Nasal cavity respiratory epithelium epithelial cell of viscerocranial mucosa (primary cell): ENCODE measurements at places on chromosomes 3 and 15. TPM values are rescaled to one million over a fixed set of nuclear protein-coding genes. Genes with fewer than 3 reads are reported as not detected.

Gene SV2B
- total RNA-seq, result 0.50 and 0.68 TPM in 2 replicates

Gene THPO
- not detected in 2 replicates for total RNA-seq

Gene TRH
- total RNA-seq, result not detected in 2 replicates

Gene MEGF11
- total RNA-seq, result not detected in 2 replicates

Gene A4GNT
- total RNA-seq, result not detected in 2 replicates

Gene LDHAL6B
- total RNA-seq, result not detected in 2 replicates

Gene GALK2
- total RNA-seq, result 37.7 and 83.7 TPM in 2 replicates

Gene PAQR9
- not detected in 2 replicates for total RNA-seq

Gene OIP5
- 0.28 and 0.34 TPM in 2 replicates for total RNA-seq

Gene KLF13
- 60.8 and 84.2 TPM in 2 replicates for total RNA-seq

Gene C3orf20
- not detected in 2 replicates for total RNA-seq

Gene ZNF860
- 2.1 and 3.8 TPM in 2 replicates for total RNA-seq

Gene COL6A6
- total RNA-seq, result not detected in 2 replicates

Gene PLA1A
- total RNA-seq, result 0.14 TPM in 1 of 2 replicates, not detected in the other

Gene LXN
- 1.4 and 5.5 TPM in 2 replicates for total RNA-seq

Gene GRM2
- total RNA-seq, result under 0.01 TPM in 2 replicates

Gene ACTC1
- not detected in 2 replicates for total RNA-seq

Gene C3orf49
- not detected in 2 replicates for total RNA-seq

Gene LINGO1
- total RNA-seq, result under 0.01 TPM in 1 of 2 replicates, not detected in the other

Gene FETUB
- total RNA-seq, result not detected in 2 replicates

Gene DNAJC19
- total RNA-seq, result 31.3 and 35.2 TPM in 2 replicates

Gene KCNAB1
- under 0.01 and 0.85 TPM in 2 replicates for total RNA-seq

Gene ACSBG1
- total RNA-seq, result not detected in 2 replicates

Gene CCDC54
- total RNA-seq, result not detected in 2 replicates

Gene PARP16
- 2.1 and 5.0 TPM in 2 replicates for total RNA-seq

Gene LRRC31
- total RNA-seq, result not detected in 2 replicates

Gene P2RY1
- total RNA-seq, result 13.3 and 22.2 TPM in 2 replicates
